ENCODE measurements at places on chromosomes 11 and 22.
A peak's percentile ranks its signal among the peaks of the same experiment; 100 is the strongest.

DNA sequence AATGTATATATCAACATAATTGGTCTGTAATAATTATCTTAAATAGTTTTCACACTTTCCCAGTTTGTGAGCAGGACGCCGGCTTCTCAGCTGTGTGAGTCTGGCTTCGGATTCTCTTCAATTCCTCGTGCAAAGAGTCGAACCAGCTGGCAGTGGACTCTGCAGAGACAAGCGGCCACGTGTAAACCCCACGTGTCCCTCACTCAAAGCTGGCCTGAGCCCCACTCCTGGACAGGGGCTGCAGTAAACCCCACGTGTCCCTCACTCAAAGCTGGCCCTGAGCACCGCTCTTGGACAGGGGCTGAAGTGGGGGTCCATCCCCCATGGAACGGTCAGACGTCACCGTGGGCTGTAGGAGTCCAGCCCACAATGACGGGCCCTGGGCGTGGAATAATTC is 51.0 kb downstream of the CERK start:
- DNase-seq: no peak

DNA sequence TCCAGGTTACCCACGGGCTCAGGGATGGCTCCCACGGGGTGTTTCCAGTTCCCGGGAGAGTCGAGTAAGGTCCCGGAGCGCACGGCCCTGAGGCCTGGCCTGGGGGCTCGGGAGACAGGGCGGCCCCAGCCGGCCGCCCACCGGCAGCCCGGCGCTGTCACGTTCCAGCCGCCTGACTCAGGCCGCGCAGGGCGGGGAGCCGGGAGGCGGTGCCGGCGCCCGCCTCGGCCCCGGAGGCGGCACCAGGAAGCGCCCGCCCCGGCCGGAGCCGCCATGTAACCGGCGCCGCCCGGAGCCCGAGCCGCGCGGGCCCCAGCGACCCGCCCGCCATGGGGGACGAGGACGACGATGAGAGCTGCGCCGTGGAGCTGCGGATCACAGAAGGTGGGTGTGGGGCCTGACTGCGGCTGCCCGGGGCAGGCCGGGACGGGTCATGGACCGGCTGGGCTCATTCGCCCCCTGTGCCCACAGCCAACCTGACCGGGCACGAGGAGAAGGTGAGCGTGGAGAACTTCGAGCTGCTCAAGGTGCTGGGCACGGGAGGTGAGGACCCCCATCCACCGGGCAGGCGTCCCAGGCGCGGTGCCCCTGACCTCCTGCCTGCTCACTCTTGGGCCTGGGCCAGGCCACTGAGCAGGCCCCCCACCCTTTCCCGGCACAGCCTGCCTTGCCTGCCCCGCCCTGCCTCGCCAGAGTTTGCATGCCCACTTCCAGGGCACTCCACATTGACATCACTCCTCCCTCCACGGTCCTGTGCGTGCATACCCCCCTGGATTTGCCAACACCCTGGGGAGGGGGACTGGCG is at the start of gene RPS6KA4:
TSS of gene RPS6KA4 (plus strand) at position 256 of the 805 bp plus-strand sequence. CDS start at position 330, 74 bp downstream.
- peak; percentile 70 for DNase-seq

GRCh38 chr11:45225277-45225676 is 60.9 kb downstream of the SYT13 start:
- no peak for DNase-seq

- DNase-seq: no peak
Observed at GRCh38 chr11:250274-250673, 13.5 kb downstream of the PSMD13 start.

DNA sequence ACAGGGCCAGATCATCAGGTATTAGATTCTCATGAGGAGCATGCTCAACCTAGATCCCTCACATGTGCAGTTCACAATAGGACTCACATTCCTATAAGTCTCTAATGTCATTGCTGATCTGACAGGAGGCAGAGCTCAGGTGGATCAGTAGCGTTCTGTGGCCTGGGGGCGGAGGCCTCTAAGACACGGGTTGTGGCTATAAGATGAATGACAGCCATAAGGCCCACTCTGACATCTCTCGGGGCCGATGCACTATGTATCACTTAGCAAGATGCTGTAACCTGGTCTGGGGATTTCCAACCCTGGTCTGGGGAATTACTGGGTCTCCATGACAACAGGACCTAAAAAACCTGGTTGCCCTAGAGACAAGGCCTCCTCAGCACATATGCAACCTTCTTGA is 932.7 kb downstream of the TBC1D22A start:
- no peak for DNase-seq

DNA sequence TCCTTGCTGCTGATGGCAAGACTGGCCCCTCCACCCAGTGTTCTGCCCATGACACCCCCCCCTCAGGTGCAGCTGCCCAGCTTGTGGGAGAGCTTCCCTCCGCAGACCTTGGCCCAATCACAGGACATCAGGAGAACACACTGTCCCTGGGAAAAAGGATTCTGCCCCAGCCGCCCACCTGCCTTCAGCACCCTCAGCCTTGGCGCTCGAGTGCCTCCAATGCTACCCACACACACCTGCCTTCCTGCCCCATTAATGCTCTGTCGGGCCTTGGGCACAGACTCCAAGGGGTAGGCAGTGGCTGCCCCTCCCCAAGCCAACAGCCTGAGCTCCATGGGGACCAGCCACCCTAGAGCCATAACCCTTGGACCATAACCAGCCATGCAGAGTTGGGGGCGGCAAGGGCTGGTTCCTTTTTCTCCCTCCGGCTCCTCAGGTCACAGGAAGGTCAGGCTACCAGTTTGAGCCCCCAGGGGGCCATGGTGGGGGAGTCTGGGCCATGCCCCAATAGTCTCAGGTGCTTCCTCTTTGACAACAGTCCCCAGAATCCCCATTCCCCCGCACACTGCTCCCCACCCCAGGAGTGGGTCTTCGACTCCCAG is 1.3 kb upstream of the ZNF70 start:
- DNase-seq: no peak

DNA sequence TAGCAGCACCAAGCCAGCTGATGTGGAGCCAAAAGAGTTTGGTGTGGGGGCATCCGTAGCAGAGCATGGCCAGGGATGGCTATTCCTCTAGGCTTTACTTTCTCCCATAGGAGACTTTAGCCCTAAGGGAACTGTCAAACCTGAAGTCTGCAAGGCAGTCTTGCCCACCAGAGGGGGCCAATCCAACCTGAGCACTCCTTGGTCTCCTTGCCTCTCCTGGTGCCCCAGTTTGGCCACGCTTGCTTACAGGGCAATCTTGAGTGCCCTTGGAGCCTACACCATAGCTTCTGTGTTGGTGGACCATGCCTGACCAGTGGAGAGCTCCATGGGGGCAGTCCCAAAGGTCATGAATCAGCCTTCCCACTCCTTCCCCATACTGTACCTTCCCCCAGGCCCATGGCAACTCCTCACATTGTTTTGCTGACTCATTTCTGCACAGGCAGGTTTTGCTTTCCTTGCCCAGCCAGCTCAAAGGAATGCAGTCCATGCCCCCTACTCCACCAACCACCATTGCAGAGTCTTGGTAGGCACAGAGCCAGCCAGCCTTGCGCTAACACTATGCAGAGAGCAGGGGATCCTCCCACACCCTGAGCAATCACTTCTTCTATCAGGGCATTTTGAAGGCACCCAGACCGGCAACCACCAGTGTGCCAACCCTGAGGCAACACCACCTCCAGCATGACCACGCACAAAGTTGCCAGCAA is 1421.2 kb upstream of the RAG2 start:
- no peak for DNase-seq

Measured in activated CD4-positive, CD25-positive, alpha-beta regulatory T cell treated with anti-CD3 and anti-CD28 coated beads, Interleukin-2, amount 50 U/mL, for 72 hours (primary cell).